ENCODE measurements at places on chromosomes 5 and 9. TPM values are rescaled to one million over a fixed set of nuclear protein-coding genes. Genes with fewer than 3 reads are reported as not detected.

The TMEM203 gene
- total RNA-seq, result 45.7 TPM

DNA sequence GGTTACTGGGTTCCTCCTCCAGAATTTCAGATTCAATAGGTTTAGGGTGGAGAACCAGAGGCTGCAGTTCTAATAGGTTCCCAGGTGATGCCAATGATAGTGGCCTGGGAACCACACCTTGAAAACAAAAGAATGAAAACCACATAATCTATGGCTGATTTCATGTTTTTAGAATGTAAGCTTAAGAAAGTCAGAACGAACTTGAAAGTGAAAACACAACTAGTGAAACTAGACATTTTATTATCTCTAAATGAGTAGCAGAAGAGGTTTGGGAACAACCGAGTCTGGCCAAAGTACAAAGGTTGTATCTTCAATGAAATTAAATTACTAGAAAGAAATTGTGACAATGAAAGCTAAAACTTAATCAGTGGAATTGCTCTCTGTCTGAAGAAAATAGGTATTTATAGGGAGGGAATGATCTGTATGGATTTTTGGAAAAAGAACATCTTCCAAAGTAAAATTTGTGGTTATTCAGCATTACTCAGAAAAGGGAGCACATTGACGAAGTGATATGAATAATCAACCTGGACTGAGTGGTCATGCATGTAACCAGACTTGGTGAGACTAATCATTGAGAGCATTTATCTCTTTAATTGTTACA lies 24.9 kb upstream of the CEP120 start:
- no peak for DNase-seq

DNA sequence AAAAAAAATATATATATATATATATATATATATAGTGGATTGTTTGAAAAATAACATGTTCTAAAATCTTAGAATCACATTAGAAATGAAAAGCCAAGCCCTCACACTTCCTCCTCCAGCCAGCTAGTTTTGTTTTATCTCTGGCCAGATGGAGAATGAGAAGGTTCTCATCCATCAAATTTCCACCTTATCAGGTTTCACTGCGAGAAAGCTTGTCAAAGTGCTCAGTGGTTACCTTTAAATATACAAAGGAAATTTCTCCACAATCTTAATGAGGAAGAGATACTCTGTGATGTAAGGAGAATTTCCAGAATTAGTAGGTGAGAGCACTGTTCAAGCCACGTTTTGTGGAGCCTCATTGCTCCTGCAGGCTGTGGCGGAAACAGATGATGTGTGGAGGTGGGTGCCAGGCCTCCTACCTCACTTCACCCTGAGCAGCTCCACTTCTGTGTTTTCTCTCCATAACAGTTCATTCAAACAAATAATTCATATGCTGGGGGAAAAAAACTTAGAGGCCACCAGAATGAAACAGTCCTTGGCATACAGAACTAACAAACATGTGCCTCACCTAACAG lies 71.9 kb downstream of the CDK5RAP2 start:
- DNase-seq, result no peak

GRCh38 chr5:122137702-122138101 lies 8.4 kb downstream of the ZNF474 start:
- no peak for DNase-seq

GRCh38 chr5:142320851-142321560 lies 3.8 kb downstream of the SPRY4 start:
- peak; percentile 59 for DNase-seq

DNA sequence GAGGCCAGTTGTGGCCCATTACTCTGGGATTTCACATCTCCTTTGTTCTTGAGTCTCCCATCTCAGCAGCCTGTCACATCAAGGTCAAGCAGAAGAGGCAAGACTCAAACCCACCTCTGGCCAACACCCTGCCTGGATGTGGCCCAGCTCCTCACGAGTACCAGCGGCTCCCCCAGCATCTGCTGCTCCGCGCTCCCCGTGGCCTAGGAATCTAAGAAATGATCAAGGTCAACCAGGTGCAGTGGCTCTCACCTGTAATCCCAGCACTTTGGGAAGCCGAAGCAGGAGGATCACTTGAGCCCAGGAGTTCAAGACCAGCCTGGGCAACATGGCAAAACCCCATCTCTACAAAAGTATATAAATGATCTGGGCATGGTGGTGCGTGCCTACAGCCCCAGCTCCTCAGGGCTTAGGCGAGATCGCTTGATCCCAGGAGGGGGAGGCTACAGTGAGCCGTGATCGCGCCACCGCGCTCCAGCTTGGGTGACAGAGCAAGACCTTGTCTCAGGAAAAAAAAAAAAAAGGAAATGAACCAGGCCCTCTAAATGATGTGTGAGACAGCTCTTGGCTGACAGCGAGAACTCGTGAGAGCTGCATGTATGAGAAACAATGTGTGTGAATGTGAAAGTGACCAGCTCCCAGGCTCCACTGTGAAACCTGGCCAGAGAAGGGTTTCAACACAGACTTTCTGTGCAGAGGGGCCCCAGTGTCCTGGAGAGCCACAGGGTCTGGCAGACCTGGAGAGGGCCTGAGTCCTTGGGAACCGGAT lies 61.6 kb upstream of the ANGPTL2 start:
- no peak for DNase-seq
